ENCODE measurements at places on chromosomes 7 and 10. TPM values are rescaled to one million over a fixed set of nuclear protein-coding genes. Genes with fewer than 3 reads are reported as not detected.

Gene PROSER2
- total RNA-seq = 58.0 TPM

Gene DNAJC12
- 9.5 TPM for total RNA-seq

Gene CYP26C1
- 0.14 TPM for total RNA-seq

Gene SPDYE8
- total RNA-seq = not detected

Gene IL15RA
- 6.0 TPM for total RNA-seq

Gene PRF1
- not detected for total RNA-seq

Gene OR6V1
- total RNA-seq = not detected

Gene FAM241B
- 7.5 TPM for total RNA-seq

Gene OR6B1
- total RNA-seq = not detected

Gene MNX1
- 0.47 TPM for total RNA-seq

Gene CLCN1
- not detected for total RNA-seq

Gene SPRN
- not detected for total RNA-seq

Gene ADRB1
- 0.56 TPM for total RNA-seq

Gene FBXL13
- total RNA-seq = 0.74 TPM

Gene JAKMIP3
- not detected for total RNA-seq

Gene ANXA8L1
- total RNA-seq = 31.7 TPM

Gene IFIT1B
- not detected for total RNA-seq

Gene ITIH5
- total RNA-seq = not detected

Gene AZGP1
- 0.58 TPM for total RNA-seq

Gene HHEX
- 0.19 TPM for total RNA-seq

Gene AKR1C8
- not detected for total RNA-seq

Gene ITPRID1
- total RNA-seq = not detected

Gene SPDYE5
- total RNA-seq = 0.16 TPM

Gene RBP4
- not detected for total RNA-seq

Gene AMPH
- 0.63 TPM for total RNA-seq

Gene NUPR2
- total RNA-seq = not detected
